ENCODE measurements at places on chromosomes 6 and 20. TPM values are rescaled to one million over a fixed set of nuclear protein-coding genes. Genes with fewer than 3 reads are reported as not detected.

ADAM33 gene
- 34.7 TPM for total RNA-seq

- H3K36me3 ChIP-seq = no peaks in the 10 kb centered on the region
- DNase-seq = no peak
- H3K4me3 ChIP-seq = peak overlapping the region; percentile 44
- H3K27ac ChIP-seq = peak overlapping the region; percentile 80
- no peaks in the 10 kb centered on the region for H3K27me3 ChIP-seq
- H3K4me1 ChIP-seq = peaks cover 16% of the 10 kb centered on the region
These were observed 130.1 kb downstream of the NFATC2 start for GRCh38 chr20:51412333-51412871.

GRCh38 chr6:142653710-142654420 lies 291.1 kb downstream of the HIVEP2 start:
- peaks cover 65% of the 10 kb centered on the region for H3K27me3 ChIP-seq
- no peaks in the 10 kb centered on the region for H3K4me1 ChIP-seq
- H3K4me3 ChIP-seq = no peak overlapping the region
- H3K36me3 ChIP-seq = no peaks in the 10 kb centered on the region
- no peak for DNase-seq

DNA sequence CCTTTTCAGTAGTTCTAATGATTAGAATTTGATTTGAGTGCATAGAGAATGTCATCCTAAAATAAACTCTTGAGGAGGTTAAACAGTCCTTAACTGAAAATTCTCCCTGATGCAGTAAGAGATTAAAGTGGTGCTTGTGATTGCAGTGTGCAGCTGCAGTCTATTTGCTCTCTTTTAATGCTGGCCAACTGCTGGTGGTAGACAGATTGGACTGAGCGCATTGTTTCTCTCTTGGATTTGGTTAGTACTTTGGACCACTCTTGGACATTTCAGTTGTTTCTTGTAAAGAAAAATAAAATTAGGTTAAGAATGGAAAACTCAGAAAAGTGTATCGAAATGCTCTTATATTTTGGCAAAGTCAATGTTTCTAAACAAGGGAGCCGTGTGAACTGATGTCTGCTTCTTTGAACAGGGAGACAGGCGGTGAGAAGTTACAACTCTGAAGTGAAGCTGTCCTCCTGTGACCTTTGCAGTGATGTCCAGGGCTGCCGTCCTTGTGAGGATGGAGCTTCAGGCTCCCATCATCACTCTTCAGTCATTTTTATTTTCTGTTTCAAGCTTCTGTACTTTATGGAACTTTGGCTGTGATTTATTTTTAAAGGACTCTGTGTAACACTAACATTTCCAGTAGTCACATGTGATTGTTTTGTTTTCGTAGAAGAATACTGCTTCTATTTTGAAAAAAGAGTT lies 127.2 kb downstream of the CD109 start:
- no peak for DNase-seq
- peaks cover 6% of the 10 kb centered on the region for H3K36me3 ChIP-seq
- peaks cover 5% of the 10 kb centered on the region for H3K4me1 ChIP-seq
- H3K4me3 ChIP-seq = no peak overlapping the region
- H3K27me3 ChIP-seq = no peaks in the 10 kb centered on the region

NR2E1 gene
- total RNA-seq = not detected

ZSCAN23 gene
- 6.0 TPM for total RNA-seq

DNA sequence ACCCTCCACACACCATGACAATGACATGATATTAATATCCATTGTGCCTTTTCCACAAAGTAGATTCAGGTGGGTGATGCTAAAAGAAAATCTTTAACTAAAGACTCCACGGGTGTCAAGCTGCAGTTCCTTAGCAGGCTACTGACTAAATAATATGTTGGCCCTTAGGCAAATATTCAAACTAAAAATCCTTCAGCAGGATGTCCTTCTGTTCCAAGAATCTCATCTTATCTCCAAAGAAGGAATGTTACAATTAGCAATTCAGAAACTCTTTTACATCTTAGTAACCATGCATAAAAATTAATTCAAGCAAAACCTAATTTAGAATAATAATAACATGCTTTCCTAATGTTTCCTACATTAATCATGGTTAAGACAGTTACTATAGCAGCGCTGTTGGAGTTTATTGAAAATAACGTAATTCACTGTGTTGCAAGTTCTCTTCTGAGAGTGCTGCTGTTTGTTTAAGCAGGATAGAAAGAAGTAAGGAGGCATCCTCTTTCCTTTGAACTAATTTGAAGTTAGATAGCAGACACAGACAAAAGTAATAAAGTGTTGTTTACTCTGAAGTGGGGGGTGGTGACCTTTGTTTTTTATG lies 414.8 kb upstream of the CDH4 start:
- H3K27ac ChIP-seq = no peak overlapping the region
- no peaks in the 10 kb centered on the region for H3K4me1 ChIP-seq
- no peak overlapping the region for H3K4me3 ChIP-seq
- H3K36me3 ChIP-seq = no peaks in the 10 kb centered on the region

FOXO3 gene
- total RNA-seq = 62.9 TPM

SLC26A8 gene
- not detected for total RNA-seq

RBPJL gene
- total RNA-seq = not detected
